ENCODE measurements at places on chromosomes 4 and X.

- no peak for DNase-seq
Observed at GRCh38 chrX:25005034-25005381, 10.8 kb downstream of the ARX start.

DNA sequence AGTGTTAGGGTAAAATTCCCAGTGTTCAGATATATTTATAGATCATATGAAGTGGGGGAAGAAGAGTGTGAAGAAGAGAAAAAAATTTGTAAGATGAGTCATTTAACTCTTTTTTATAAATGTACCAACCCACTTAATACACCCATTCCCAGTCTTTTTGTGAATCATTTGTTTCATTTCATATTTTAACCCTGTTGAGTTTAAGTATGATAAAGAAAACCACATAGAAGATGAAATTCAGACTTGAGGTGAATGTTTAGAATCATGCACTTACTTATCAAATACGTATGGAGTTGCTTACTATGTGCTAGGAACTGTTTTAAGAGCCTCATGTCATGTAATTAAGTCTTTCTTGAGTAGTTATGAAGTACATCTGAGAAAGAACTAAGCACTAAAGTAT lies 56.6 kb upstream of the DAPP1 start:
- DNase-seq = no peak

DNA sequence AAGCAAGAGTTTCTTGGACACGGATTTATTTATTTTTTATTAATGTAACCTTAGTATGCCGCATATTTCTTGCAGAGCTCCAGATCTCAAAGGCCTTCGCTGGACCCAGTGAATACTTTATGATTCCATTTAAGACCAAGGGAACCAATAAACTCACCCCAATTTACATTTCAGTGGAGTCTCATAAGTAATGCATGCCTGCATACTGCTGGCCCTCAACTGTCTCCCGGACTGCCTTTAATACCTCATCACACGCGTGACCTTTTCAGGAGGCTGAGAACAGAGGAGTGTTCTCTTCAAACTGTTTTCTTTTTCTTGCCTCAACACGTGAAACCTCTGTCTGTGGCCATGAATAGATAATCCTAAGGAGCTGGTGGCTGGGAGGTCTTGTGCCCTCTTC lies 240.9 kb downstream of the STIM2 start:
- DNase-seq = no peak

DNA sequence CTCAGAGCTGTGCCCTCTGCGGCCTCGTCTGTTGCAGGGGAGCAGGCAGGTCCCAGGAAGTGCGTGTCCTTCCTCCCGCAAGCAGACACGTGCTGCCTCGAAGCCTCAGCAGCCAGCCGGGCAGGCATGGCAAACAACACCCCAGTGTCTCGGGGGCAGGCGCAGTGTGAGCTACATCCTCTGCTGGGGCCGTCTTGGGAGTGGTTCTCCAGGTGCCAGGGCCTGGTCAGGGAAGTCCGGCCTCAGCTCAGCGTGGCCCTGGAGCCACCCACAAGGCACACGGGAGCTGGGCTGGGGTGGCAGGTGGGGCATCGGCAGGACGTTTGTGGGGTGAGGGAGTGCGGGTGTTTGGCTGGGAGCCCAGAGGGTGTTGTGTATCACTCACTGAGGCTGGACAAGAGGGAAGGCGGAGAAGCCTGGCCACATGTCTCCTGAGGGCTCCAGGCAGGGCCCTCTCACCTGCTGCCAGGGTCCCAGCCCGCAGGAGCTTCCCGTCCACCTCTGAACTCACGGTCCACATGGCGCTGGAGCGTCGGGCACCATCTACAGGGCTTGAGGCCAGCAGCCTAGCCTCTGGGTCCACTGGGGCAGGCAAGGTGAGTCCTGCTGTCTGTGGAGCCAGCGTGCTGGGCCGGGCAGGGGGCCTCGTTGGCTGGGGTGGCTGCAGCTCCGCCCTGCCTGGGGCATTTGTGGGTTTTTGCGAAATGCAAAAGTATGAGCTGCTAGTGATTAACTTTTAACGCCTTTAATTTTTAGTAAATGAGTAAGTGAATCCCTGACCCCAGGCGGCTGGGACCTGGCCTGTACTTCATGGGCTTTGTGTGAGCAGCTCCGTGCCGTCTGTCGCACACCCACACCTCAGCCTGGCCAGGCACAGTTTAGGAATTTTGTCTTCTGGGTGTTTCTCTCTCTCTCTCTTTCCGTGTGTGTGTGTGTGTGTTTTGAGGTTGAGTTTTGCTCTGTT lies 17.3 kb upstream of the UVSSA start:
- DNase-seq = no peak

DNA sequence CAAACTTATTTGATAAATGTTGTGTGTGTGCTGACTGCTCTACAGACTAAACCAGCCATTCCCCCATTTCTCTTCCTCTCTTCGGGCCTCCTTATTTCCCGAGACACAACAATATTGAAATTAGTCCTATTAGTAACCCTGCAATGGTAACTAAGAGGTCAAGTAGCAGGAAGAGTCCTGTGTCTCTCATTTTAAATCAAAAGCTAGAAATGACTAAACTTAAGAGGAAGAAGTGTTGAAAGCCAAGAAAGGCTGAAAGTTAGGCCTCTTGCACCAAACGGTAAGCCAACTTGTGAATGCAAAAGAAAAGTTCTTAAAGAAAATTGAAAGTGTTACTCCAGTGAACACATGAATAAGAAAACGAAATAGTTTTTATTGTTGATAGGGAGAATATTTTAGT lies 357.8 kb upstream of the SLC7A11 start:
- no peak for DNase-seq
